ENCODE measurements at places on chromosomes 2 and 18. TPM values are rescaled to one million over a fixed set of nuclear protein-coding genes. Genes with fewer than 3 reads are reported as not detected.
A peak's percentile ranks its signal among the peaks of the same experiment; 100 is the strongest.

- H3K27me3 ChIP-seq: no peaks in the 10 kb centered on the region
- no peak overlapping the region for H3K4me3 ChIP-seq
- H3K36me3 ChIP-seq: no peaks in the 10 kb centered on the region
- H3K27ac ChIP-seq: no peak overlapping the region
These were observed 19.8 kb downstream of the THOC1 start for GRCh38 chr18:248053-248452.

GRCh38 chr18:6088432-6088831 is 193.1 kb upstream of the TMEM200C start:
- H3K4me1 ChIP-seq: no peaks in the 10 kb centered on the region
- H3K27ac ChIP-seq: no peak overlapping the region
- no peak overlapping the region for H3K4me3 ChIP-seq
- no peak for DNase-seq
- H3K36me3 ChIP-seq: no peaks in the 10 kb centered on the region
- no peaks in the 10 kb centered on the region for H3K27me3 ChIP-seq

DNA sequence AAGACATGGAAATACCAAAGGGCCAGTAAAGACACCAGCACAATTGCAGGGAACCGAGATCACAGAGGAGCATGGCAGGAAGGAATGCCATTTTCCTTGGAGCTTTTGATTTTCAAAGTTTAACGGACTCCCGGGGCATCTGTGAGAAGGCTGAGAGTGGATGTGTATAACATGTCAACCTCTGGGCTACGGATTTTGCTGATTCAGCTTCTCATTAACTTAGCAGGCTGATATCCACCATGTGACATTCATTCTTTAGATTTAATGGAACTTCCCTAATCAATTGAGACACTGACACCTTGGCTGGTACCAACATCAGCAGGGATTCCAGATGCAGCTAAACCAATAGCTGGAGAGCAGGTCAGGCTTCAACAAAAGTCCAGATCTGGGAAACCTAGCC is 496.6 kb upstream of the SPHKAP start:
- H3K4me3 ChIP-seq: no peak overlapping the region
- H3K27ac ChIP-seq: no peak overlapping the region
- H3K4me1 ChIP-seq: no peaks in the 10 kb centered on the region
- H3K27me3 ChIP-seq: no peaks in the 10 kb centered on the region

DNA sequence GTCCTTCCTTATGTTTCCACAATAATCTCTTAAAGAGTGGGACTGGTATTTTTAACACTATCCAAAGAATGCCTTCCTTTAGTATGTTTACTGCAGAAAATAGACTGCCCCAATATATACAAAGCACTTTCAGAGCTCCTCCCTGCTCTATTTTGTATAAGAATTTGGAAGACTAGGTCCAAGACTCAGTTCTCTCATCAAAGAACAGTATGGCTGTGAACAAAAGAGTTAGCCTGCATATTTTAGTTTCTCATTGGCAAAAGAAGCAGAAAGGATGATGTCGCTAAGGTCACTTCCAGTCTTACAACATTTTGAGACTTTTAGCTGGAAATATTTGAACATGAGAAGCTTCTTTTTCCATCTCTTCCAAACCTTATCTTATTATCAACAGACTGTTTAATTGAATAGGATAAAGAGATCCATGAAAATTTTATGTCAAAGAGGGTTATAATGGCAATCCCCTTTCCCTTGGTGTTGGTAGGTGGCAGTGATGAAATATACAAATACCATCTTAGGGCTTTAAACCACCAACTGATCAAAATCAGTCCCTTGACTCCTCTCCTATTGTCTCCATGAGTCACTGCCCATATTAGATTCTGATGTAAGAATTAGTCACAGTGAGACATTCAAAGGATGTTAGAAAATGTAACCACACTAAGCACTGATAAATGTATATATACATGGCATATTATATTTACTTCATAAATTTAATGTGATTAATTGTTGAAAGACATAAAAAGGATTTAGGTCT is 266.9 kb upstream of the DSEL start:
- H3K36me3 ChIP-seq: no peaks in the 10 kb centered on the region
- H3K27me3 ChIP-seq: no peaks in the 10 kb centered on the region
- H3K4me3 ChIP-seq: no peak overlapping the region
- H3K27ac ChIP-seq: no peak overlapping the region
- no peak for DNase-seq

- no peaks in the 10 kb centered on the region for H3K4me1 ChIP-seq
- no peaks in the 10 kb centered on the region for H3K27me3 ChIP-seq
- H3K4me3 ChIP-seq: no peak overlapping the region
- H3K27ac ChIP-seq: no peak overlapping the region
- no peaks in the 10 kb centered on the region for H3K36me3 ChIP-seq
These were observed 279.8 kb upstream of the DLGAP1 start for GRCh38 chr18:4734903-4735302.

- DNase-seq: no peak
- H3K27me3 ChIP-seq: no peaks in the 10 kb centered on the region
- H3K4me1 ChIP-seq: no peaks in the 10 kb centered on the region
- no peak overlapping the region for H3K27ac ChIP-seq
- no peak overlapping the region for H3K4me3 ChIP-seq
These were observed 94.3 kb upstream of the SMIM21 start for GRCh38 chr18:75521816-75522215.

DNA sequence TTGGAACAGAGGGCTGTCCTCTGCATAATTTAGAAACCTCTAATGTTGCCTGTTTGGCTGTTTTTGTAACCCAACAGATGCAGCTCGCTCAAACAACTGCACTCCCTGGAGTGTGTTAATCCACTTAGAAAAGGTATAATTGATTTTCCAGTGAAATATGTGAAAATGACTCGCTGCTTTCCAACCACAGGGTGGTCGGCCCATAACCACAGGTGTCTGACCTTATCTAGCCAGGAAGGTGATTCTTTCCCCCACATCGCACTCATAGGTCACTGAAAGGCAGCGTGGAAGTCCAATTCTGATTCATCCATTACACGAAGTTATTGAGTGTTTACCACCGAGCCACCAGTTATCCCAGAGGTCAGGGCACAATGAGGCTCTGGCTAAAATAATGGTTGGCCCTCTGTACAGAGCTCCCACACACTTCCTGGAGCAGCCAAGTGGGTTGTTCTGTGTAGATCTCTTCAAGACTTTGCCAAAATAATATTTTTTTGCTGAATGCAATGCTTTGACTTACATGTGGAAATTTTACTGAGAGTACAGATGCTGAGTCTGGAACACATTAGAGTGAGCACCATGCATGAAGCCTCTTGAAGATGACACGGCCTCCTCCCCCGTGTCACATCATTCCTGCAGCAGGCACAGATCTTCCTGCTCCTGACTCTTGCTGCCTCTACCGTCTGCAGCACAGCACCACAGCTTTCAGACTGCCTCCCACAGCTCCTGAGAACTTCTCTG is 396.2 kb downstream of the ZNF516 start:
- no peak for DNase-seq
- no peak overlapping the region for H3K4me3 ChIP-seq
- H3K27me3 ChIP-seq: no peaks in the 10 kb centered on the region
- H3K4me1 ChIP-seq: no peaks in the 10 kb centered on the region

DNA sequence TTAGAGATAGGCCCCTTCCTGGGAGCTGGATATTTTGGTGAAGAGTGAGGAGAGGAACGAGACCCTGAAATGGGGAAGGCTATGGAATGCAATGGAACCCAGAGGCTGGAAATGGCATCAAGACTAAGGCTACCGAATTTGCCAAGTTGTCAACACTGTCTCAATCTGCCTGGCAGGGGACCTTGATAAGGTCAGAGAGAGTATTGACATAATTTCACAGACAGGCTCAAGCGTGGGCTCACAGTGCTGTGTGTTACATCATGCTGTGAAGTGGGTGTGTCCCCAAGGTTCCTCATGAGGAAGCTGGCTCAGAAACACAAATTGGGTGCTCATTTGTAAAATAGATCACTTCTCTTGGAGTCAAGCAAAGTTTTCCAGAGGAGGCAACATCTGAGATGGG is 51.8 kb upstream of the CYRIA start:
- no peaks in the 10 kb centered on the region for H3K27me3 ChIP-seq
- no peaks in the 10 kb centered on the region for H3K4me1 ChIP-seq
- H3K36me3 ChIP-seq: no peaks in the 10 kb centered on the region
- no peak overlapping the region for H3K4me3 ChIP-seq
- H3K27ac ChIP-seq: no peak overlapping the region

GRCh38 chr2:60488291-60488690 is 65.2 kb downstream of the BCL11A start:
- DNase-seq: no peak
- no peak overlapping the region for H3K4me3 ChIP-seq
- H3K27me3 ChIP-seq: no peaks in the 10 kb centered on the region
- H3K27ac ChIP-seq: peak overlapping the region; percentile 59
- H3K36me3 ChIP-seq: no peaks in the 10 kb centered on the region

GRCh38 chr2:73640511-73640911 is 1.7 kb downstream of the NAT8 start:
- H3K36me3 ChIP-seq: no peaks in the 10 kb centered on the region
- no peak overlapping the region for H3K4me3 ChIP-seq
- no peaks in the 10 kb centered on the region for H3K27me3 ChIP-seq
- H3K27ac ChIP-seq: no peak overlapping the region
- H3K4me1 ChIP-seq: no peaks in the 10 kb centered on the region

Gene MBD1
- total RNA-seq: 103 TPM

Gene EMX1
- total RNA-seq: not detected

Gene KCNF1
- total RNA-seq: not detected

Gene DSG1
- 0.27 TPM for total RNA-seq

Gene CYTIP
- total RNA-seq: 21.7 TPM

Measured in Peyer's patch (tissue), 4 donors.